Putamen (tissue), 1 donor: ENCODE measurements at places on chromosomes 12 and 14.

- no peak for DNase-seq
Measured at GRCh38 chr12:119692410-119692809, 24.5 kb downstream of the PRKAB1 start.

DNA sequence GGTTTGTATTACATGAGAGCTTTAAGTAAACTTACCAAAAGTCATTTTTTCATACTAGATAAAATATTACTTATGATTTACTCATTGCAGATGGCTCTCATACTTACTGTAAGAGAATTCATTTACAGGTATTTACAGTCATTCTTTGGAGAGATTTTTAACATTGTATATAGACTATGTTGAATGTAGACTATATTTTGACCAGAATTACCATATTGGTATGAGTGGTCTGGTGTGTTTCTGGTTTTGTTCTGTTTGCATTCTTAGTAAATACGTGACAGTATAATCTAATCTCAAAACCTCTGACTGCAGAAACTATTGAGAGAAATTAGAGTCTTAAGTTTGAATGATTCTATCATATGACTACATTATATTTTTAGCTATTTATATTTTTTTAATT is 91.1 kb downstream of the USP15 start:
- no peak for DNase-seq

GRCh38 chr12:9667403-9668160 is 1.9 kb upstream of the CLEC2D start:
- no peak for DNase-seq

DNA sequence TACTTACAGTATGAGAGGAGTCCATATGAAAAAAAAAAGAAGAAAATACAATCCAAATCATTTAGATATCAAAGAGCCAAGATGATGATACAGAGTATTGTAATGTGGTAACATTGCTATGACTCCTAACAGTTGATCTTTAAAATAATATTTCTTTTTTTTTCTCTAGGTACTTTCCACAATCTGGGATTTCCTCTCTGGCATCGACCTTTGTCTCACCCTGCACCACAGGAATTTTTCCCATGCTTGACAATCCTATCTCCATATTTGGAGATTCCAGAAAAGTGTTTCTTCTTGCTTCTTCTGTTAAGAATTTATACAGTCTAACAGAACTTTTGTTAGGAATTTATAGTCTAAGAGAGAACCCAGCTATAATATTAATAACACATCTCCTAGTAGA is 184.4 kb downstream of the ITPR2 start:
- no peak for DNase-seq
